GM04503 (cell line): ENCODE measurements at places on chromosomes 2 and 18.

DNA sequence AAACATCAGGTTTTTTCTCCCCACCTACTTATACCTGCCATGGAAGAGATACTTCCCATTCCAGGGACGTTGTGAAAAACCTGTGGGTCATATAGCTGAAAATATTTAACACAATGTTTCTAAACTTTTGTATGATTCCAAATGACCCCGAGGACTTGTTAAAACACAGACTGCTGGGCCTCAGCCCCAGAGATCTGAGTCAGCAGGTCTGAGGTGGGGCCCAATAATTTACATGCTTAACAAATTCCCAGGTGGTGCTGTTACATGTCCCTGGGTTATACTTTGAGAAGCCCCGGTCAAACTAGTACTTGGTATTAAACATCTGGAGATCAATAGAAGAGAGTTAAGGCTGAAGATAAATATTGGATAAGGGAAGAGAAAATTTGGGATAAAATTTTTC lies 71.4 kb upstream of the FRZB start:
- DNase-seq: no peak

- peak; percentile 6 for DNase-seq
Measured at GRCh38 chr2:135607561-135607960, 76.3 kb downstream of the R3HDM1 start.

- DNase-seq: no peak
Measured at GRCh38 chr2:184523732-184524131, 74.6 kb upstream of the ZNF804A start.

DNA sequence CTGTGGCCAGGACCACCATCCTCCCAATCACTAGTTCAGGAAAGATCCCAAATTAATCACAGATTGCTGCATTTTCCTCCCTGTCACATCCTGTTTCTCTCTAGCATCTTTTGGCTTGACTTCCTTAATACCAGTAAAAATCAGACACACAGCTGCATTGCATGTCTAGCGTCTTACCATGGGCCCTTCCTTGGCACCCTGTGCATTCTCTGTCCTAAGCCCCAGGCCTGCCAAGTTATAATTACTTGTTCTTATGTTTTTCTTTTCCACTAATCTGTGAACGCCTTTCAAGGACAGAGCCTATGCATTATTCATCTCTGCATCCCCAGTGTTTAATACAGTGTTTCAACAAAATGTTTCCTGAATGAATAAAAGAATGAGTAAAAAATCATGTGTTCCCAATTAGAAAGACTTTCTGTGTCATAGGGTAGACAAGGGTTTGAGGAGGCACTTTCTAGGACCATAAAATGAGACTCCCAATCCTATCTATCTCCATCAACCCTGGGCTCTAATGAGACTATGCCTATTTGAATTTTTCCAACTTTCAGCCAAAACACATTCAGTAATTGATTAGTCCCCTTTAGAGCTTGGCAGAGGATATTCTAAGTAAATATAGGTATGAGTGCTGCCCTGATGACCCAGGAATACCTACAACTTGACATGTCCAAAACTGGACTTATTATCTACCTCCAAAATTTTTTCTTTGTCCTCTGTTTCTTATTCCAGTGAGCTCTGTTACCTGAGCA lies 10.3 kb upstream of the NT5C1B start:
- peak; percentile 70 for DNase-seq

- no peak for DNase-seq
Measured at GRCh38 chr2:217987391-217987790, 15.4 kb downstream of the TNS1 start.

GRCh38 chr18:75107196-75107930 lies 101.6 kb downstream of the PTGR3 start:
- DNase-seq: no peak

- no peak for DNase-seq
Measured at GRCh38 chr2:54394392-54394791, 61.7 kb upstream of the SPTBN1 start.

GRCh38 chr2:172279813-172280212 lies 147.6 kb upstream of the ITGA6 start:
- DNase-seq: no peak

DNA sequence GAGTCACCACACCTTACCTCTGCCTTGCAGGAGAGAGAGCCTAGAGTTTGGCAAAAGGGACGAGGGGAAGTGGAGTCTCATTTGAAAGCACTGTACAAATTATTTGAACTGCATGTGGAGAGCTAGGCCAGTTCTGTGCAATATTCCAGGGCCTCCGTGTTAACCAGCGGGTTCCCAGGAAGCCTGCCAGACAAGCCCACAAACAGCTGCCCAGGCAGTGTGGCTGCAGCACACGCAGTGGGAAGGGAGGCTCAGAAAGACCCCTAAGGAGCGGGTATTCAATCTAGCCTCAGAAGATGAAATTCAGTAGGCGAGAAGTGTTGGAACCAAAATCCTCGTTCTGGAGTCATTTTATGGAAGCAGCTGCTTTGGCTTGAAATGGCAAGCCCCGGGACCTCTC lies 30.7 kb downstream of the CNGA3 start:
- DNase-seq: no peak

- DNase-seq: no peak
Measured at GRCh38 chr18:37161491-37161890, 332.6 kb downstream of the KIAA1328 start.

- DNase-seq: peak; percentile 54
Measured at GRCh38 chr2:235217846-235218245, 266.0 kb downstream of the SH3BP4 start.

DNA sequence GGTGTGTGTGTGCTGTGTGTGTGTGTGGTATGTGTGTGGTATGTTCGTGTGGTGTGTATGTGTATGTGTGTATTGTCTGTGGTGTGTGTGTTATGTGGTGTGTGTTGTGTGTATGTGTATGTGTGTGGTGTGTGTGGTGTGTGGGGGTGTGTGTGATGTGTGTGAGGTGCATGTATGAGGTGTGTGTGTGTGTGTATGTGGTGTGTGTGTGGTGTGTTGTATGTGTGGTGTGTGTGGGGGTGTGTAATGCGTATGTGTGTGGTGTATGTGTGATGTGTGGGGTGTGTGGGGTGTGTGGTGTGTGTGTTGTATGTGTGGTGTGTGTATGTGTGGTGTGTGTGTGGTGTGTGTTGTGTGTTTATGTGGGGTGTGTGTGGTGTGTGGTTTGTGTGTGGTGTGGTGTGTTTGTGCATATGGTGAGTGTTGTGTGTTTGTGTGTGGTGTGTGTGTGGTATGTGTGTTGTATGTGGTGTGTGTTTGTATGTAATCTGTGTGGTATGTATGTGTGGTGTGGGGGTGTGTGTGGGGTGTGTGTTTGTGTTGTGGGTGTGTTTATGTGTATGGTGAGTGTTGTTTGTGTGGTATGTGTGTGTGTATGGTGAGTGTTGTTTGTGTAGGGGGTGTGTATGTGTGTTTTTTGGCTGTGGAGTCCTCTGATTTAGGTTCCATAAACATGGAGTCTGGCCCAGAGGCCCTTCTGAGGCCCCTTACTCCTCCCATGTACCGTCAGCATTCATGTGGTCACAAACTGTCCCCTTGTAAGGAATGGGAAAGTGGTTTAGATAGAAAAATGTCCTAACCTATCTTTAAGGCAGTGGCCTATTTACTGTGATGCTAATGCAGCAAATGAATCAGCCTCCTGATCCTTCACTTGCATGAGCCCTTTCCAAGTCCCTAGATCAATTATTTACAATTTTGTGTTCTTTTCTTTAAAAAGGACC lies 116.0 kb downstream of the ALPK2 start:
- DNase-seq: no peak

GRCh38 chr18:75268364-75268646 lies 57.7 kb downstream of the TSHZ1 start:
- DNase-seq: no peak

DNA sequence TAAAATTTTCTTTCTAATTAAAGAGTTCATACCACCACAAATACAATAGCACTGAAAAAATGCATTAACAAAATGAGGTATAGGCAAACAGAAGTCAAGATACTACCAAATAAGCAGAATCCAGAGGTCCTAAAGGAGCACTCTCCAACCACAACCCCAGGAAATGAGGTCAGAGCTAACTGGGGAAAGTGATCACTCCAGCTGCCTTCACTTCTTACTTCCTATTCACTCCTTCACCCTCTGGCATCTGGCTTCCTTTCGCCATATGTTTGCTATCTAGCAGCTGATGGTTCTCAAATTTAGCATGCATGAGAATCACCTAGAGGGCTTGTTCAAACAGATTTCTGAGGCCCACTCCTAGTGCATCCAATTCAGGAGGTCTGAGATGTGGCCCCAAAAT lies 212.6 kb upstream of the ACVR2A start:
- no peak for DNase-seq

GRCh38 chr2:199692489-199692888 lies 158.5 kb downstream of the FTCDNL1 start:
- DNase-seq: no peak

DNA sequence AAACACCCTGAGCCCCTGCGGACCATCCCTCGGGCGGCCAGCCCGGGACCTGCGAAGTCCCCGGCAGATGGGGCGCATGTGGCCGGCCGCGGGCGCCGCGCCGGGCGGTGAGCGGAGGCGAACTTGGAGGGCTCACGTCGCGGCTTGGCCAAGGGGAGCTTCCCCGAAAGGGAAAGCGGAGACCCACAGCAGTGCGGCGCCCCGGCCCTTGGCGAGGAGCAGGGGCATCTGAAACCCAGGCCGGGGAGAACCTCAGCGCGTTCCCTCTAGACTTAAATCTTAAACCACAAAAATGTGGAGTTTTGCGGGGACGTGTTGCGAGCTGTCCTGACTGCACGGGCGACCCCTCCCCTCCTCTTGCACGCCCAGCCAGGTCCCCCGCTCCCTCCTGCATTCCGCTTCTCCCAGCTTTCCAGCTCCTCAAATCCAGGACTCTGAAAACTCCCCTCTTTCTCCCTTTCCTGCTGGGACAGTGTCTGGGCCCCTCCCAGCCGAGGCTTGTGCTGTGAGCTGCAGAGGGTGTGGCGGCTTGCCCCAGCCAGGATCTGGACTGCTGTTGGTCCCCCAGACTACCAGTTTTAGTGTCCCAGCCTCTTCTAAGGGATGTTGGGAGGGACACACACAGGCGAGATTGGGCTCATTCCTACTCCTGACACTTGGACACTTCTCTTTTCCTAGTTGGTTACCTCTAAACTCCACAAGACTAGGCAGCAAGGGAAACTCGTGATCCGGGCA lies 1.3 kb downstream of the FMNL2 start:
- DNase-seq: no peak
